ENCODE measurements at places on chromosomes 5 and 9.

DNA sequence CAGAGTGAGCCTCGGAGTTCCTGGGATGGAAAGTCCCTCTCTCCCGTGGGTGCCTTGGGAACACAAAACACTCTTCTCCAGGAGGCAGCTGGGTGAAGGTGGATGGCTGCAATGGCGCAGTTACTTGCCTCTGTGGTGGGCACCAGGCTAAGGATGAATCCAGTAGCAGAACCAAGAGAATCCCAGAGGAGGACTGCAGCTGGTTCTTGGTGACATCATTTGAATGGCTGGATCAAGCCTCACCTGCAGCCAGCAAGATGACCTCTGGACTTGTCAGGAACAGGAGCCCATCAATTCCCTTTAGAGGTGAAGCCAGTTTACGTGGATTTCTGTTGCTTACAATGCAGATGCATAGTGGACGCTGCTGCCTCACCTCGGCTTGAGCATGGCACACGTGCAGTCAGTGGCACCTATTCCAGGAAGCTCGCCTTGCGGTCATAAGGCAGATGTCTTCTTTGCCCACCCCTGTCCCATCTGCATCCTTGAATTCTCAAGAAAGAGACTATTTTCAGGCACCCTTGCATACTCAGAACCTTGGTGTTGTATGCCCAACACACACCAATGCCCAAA is 34.1 kb upstream of the ADAMTS2 start:
- DNase-seq = no peak

- no peak for DNase-seq
Observed at GRCh38 chr5:116013207-116013785, 19.0 kb upstream of the ARL14EPL start.

DNA sequence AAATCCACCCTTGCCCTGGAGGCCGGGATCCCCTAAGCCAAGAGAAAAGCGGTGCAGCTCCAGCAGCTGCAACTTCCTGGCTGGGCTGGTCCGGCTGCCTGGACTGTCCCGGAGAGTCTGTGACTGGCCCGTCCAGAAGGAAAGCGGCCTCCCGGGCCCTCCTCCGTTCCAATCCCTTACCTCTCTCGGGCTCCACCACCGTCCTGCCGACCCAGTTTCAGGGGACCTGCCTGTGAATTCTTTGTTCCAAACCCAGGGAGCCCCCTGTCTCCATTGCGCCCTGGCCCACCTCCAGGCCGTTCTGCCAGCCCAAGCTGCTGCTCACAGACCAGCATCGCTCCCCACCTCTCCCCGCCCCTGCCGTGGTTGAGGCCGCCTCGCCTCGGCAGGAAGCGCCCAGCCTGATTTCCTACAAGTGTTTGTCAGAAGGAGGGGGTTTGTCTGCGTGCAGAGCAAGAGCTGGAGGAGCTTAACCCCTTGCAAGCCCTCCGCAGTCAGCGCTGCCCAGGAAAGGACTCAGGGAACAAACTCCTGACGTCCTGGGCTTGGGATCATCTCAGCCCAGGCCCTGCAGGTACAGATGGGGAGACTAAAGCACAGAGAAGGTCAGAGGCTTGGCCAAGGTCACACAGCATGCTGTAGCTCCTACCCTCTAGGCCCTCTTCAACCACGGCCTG is at the start of gene AKNA:
AKNA (minus strand) TSS at position 303 of the 677 bp plus-strand sequence. CDS start 6,649 bp downstream, outside the sequence.
- DNase-seq = peak; percentile 85

DNA sequence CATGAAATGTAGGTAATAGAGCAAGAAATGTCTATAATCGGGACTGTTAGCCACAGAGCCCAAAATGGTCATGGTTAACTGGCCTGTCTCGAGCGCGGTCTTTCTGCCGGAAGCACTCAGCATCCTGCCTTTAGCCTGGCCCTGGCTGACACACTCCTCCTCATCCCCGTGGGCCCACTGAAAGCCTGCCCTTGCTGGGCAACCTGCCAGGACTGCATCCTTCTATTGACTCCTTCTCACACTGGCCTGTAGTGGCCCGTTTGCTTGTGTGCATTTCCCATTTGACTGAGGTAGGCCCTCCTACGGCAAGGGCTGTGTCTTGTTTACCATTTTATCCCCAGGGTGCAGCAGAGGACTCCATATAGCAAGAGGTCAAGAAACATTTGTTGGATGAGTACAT is 215.7 kb downstream of the ATPSCKMT start:
- DNase-seq = no peak

- no peak for DNase-seq
Observed at GRCh38 chr5:137693951-137694721, 41.8 kb downstream of the KLHL3 start.

DNA sequence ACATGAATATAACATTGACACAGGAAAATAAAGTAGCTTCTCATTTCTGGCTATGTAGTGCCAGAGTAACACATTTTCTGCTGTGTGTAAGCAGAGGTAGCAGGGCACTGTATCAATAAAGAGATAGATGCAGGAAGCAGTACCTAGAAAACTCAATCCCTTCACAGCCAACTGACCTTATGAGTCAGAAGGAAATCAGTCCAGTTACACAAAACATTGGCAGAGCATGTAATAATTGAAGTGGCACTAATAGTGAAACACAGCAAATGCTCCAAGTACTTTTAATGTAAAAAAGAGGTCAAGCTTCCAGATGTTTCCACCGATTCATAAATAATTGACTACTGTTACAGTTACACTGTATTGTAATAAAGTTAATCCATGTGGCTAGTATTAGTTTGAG is 706.6 kb downstream of the EFNA5 start:
- DNase-seq = no peak

Measured in right kidney (tissue), 9 donors.